Caudate nucleus (tissue), 63 donors: ENCODE measurements at places on chromosomes 1 and 21.
A peak's percentile ranks its signal among the peaks of the same experiment; 100 is the strongest.

- no peak for DNase-seq
Measured at GRCh38 chr1:20956272-20956671, 169.2 kb upstream of the HP1BP3 start.

DNA sequence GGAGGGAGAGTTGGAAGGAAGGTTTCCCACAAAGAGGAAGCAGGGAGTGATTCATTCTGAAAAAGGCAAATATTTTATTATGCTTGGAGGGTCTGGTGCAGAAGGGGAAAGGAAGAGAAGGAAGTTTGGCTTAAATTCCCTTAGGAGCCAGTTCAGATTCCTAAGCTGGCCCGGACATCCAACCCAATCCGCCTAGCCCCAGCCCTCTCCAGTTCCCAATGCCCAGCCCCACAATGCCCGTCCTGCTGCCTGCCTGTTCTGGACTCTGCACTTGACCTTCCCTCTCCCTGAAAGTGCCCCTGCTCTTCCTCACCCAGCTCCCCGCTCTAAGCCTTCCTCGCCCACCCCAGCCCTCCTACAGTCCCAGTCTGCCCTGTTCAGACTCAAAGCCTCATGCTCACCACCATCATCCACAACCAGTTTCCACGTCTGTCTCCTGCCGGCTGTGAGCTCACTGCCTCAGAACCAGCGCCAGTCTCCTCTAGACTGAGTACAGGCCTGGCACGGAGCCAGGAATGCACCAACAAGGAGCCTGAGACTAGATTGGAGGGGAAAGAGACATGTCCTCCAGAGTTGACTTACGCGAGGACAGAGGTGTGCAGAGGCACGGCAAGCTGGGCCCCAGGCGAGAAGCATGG, 18.9 kb downstream of the CAPN2 start:
- DNase-seq, result peak; percentile 23

DNA sequence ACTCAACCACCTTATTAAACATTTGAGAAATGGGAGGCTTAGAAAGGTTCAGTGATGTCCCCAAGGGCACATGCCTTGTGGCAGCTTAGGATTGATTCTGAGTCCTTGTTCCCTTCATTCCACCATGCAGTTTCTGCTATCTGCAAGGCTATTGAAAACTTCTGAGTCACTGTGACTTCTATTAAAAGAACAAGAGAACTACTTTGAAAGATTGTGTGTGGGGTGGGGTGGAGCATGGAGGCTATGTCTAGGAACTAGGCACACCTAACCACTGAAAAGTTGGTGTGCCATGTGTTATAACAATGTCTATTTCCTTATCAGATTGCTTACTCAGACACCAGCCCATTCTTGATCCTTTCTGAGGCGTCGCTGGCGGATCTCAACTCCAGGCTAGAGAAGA, 10.8 kb downstream of the MTARC1 start:
- DNase-seq, result no peak

DNA sequence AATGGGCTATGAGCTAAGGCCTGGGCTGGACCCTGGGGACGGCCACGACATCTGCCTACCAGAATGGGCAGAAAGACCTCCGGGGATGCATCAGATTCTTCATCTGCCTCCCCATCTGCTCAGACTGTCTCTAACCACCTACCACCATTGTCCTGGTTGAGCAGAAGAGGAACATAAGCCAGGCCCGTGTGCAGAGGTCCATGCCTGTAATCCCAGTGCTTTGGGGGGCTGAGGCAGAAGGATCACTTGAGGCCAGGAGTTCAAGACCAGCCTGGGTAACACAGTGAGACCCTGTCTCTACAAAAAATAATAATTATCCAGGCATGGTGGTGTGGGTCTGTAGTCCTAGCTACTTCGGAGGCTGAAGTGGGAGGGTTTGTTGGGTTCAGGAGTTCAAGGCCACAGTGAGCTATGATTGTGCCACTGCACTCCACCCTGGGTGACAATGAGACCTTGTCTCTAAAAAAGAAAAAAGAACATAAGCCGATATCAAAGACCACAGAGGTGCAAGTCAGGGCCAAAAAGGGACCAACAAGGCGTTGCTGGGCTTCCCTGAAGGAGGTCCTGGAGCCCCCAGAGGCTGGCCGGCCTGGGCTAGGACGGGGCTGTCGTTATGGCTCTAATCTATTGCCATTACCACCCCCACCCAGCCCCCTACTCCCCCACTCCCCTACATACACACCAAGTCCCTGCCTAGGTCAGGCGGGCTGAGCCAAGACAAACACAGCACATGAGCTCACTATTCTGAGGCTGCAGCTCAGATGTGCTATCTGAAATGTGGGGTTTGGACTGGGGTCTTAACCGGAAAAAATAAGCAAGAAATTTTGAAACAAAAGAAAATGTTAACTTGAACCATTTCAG, 239.2 kb upstream of the RAB4A start:
- no peak for DNase-seq

- no peak for DNase-seq
Measured at GRCh38 chr1:42165511-42166210, 1.1 kb upstream of the GUCA2A start.

DNA sequence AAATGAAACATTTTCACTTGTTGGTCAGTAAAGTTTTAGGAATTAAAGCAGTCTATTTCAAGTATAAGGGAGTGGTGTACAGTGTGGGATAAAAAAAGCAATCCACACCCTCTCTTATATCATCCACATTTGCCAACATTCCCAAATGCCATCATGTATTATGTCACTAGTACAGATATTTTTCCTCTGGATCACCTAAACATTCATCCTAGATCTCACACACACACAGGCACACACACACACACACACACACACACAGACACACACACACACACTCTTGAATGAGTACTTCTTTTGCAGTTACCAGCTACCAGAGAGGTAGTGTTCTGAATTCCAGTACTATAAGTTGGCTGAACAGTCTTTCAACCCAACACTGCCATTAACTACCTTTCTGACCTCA, 1369.1 kb upstream of the ADGRL4 start:
- DNase-seq, result no peak

GRCh38 chr1:9128520-9129265, at the start of gene GPR157:
Gene GPR157 (minus strand): TSS chr1:9129102. CDS start chr1:9129027, 75 bp downstream.
- DNase-seq, result peak; percentile 43

GRCh38 chr1:215004121-215004827, 78.3 kb upstream of the KCNK2 start:
- DNase-seq, result no peak

DNA sequence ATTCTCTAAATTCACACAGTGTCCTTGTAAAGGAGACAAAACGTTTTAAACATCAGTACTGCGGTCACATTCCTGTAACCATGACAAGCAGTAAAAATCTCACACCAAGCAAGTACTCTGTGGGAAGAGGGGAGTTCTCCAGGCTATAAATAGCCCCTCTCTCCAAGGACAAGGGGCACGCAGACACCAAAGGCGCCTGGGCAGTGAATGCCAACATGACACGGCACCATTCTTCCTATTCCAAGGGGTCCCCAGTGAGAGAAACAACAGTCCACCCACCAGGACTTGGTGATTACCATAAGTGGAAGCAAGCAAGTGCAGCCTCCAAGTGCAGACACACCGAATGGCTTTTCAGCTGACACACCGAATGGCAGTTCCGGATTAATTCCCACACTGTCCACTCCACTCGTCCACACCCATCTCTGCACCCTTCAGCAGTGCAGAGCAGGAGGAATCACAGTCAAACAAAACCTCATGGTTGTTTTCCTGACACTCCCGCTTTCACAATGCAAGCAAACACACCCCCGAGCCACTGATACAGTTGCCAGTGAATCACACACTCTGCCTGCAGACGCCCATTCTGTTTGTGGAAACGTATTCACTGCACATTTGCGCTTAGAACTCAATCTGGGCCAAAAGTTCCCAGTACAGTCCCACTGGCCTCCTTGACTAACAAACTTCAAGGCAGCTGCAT, 1.8 kb downstream of the PTTG1IP start:
- no peak for DNase-seq

DNA sequence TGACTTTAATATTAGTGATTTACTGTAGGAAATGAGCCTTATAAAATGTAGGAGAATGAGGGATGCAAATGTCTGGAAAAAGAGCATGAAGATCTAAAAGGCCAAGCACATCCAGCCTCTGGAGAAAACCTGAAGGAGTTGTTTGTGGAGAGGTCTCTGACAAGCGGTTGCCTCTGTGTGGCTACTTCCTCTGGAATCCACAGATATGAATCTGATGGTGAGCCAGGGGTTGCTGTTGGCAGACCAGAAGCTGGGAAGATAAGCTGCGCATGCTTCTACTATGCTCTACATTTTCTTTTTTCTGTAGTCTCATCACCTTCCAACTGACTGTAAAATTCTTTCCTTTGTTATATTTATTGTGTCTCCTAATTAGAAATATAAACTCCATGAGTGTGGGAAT, 248.6 kb downstream of the OLFM3 start:
- DNase-seq, result no peak

DNA sequence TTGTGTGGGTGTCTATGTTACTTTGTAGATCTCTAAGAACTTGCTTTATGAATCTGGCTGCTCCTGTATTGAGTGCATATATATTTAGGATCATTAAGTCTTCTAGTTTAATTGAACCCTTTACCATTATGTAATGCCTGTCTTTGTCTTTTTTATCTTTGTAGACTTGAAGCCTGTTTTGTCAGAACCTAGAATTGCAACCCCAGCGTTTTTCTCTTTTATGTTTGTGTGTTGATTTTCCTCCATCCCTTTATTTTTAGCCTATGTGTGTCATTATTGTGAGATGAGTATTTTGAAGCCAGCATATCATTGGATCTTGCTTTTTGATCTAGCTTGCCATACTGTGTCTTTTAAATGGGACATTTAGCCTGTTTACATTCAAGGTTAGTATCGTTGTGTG, 573.2 kb downstream of the BRINP3 start:
- DNase-seq, result no peak

DNA sequence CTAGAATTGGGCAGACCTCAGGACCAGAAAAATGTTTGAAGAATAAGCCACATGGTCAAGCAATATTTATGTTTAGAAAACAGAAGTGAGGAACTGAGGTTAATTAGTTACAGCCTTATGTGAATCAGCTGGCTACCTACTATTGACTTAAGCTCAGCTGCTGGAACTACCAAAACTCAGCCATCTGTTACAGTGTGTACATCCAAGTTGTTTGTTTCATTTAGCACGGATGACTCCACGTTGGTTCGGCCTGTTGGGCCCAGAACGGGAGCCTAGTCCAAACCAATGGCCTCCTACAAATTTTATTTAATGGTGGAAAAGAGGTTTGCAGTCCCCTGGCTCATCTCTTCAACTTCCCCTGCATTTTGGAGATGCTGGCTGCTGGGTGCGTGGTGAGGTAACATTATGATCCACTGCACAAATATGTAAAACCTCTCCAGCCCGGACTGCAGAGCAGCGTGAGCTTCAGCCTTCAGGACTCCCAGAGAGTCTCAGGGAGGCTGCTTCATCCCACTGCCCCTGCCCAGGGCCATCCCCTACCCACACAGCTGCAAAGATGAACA, 143.4 kb downstream of the ZZZ3 start:
- no peak for DNase-seq

GRCh38 chr1:48109390-48110013, 112.3 kb upstream of the TRABD2B start:
- DNase-seq, result no peak

GRCh38 chr1:1421147-1421906, at the start of gene ANKRD65:
Gene ANKRD65 (minus strand): TSS chr1:1421276. CDS start chr1:1421005, 271 bp downstream.
- DNase-seq, result no peak

DNA sequence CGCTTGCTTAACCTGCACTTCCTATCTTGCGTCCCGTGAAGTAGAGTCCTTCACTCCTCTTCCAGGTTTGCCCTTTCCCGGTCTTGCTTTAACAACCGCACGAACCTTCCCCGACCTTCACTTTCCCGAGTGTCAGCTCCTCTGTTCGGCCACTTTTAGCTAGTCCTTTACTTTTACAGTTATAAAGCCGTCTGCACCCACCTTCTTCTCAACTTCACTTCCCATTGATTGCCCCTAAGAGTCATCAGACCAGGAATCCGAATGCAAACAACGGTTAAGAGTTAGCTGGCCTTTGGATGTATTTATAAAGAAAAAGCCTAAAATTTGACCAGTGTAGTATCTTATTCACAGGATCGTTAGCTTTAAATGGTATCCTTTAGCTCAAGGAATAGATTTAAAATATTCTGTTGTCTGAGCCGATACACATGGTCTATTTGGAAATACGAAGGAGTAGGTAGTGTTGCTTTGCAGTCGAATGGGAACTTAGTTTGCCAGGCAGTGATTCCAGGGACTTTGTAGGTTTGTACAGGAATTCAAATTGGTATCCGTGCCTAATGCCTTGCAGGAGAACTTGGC, 1.4 kb downstream of the PPP2R5A start:
- no peak for DNase-seq

- no peak for DNase-seq
Measured at GRCh38 chr1:185776522-185776921, 42.3 kb downstream of the HMCN1 start.

DNA sequence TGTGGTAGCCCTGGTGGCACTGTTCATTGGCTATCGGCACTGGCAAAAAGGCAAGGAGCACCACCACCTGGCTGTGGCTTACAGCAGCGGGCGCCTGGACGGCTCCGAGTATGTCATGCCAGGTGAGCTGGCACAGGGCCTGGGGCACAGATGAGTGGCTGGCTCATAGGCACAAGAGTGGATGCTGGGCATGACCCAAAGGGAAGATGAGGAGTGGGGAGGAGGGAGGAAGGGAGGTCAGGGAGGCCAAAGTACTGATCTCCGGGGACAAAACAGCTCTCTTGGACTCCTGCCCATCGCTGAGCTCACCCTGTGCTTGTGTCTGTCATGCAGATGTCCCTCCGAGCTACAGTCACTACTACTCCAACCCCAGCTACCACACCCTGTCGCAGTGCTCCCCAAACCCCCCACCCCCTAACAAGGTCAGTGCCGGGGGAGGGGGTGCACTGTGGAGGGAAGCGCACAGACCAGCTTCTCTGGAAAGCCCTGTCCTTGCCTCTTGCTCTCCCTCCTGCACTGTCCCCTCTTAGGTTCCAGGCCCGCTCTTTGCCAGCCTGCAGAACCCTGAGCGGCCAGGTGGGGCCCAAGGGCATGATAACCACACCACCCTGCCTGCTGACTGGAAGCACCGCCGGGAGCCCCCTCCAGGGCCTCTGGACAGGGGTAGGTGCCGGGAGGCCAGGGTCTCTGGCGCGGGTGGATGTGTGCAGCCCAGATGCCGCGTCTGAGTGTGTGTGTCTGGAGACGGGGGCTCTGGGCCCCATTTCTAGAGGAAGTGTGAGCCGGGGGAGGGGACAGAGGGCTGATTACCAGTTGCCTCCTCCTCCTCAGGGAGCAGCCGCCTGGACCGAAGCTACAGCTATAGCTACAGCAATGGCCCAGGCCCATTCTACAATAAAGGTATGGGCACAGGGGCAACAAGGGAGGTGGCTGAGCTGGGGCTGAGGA, 7.3 kb upstream of the LRRC71 start:
- DNase-seq, result no peak

- DNase-seq, result no peak
Measured at GRCh38 chr1:214473862-214474261, 77.5 kb downstream of the PTPN14 start.

- no peak for DNase-seq
Measured at GRCh38 chr1:155011437-155012025, 8.9 kb downstream of the ZBTB7B start.

GRCh38 chr1:155514582-155515187, 47.9 kb downstream of the ASH1L start:
- no peak for DNase-seq
